Activated T-helper 17 cell treated with anti-CD3 and anti-CD28 coated beads, Interleukin-2, amount 50 U/mL, for 72 hours (primary cell): ENCODE measurements at places on chromosomes 16 and 17. TPM values are rescaled to one million over a fixed set of nuclear protein-coding genes. Genes with fewer than 3 reads are reported as not detected.

- ATAC-seq: no peak
Measured at GRCh38 chr16:86199182-86199581, 300.2 kb downstream of the IRF8 start.

Gene ACE
- total RNA-seq: 1.4 TPM

GRCh38 chr17:78783711-78784324, 1.7 kb upstream of the CYTH1 start:
- no peak for ATAC-seq

Gene KRT20
- total RNA-seq: not detected

GRCh38 chr17:75897160-75898019, 639 bp upstream of the TRIM65 start:
- ATAC-seq: no peak

DNA sequence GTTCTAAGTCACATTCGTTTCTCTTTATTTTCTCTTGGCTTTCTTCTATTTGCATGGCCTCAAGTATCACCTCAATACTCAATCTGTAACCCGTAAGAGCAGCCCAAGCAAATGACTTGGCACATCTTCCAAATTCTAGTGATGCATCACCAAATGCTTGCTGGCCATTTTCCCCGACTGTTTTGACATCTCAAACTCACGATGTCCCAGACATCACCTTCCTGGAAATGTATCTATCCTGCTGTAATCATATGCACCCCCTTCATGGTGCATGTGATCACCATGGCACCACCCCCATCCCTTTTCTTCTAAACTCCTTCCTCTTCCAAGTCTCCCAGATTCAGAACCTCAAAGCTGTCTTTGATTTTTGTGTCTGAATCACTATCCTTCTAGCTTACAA, 24.0 kb upstream of the ABCA5 start:
- ATAC-seq: no peak

GRCh38 chr16:88473666-88474534, 20.8 kb downstream of the ZFPM1 start:
- ATAC-seq: no peak

DNA sequence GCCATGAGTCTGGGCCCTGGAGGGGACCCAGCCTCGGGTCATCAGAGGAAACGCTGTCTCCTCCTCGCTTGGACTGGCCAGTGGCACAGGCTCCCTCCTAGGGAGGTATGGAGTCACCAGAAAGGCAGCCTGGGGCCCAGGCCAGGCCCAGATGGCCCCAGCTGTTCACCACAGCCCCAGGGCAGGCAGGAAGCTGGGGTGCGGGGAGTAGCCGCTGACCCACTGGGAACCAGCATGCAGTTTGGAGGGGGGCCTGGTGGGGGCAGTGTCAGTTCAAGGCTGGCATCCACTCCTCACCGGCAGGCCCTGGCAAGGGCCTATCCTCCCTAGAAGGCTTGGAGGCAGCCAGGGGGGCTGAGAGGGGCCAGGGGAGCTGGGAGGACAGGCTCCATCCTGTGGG, 48.8 kb downstream of the SDK2 start:
- no peak for ATAC-seq
